ENCODE measurements at places on chromosomes 6 and 20.

- DNase-seq = no peak
Observed at GRCh38 chr6:21201187-21201586, 392.4 kb upstream of the SOX4 start.

- no peak for DNase-seq
Observed at GRCh38 chr6:4806337-4806725, 30.1 kb downstream of the CDYL start.

DNA sequence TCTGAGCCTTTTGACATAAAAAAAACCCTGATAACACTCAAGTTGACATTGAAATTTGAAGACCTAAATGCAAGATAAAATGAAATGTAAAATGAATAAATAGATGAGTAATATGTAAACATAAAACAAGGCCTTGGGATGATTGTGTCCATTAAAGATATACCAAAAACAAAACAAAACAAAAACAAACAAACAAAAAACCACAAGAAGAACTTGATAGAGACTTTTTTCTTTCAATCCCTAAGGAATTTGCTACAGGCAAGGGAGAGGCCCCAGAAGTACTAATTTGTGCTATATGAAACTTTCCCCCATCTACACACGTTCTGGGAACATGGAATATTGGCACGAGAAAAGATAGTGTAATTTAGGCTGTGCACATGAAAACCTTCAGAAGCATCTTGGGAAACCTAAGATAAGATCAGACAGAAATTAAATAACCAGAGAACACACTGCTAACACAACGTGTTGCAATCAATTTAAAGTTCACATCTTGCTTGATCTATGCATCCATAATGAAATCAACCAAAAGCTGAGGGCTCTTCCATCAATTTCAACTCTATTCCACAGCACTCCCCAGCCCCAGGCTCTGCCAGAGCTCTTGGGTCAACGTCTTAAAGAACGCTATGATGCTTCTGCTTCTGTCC is 201.1 kb upstream of the RREB1 start:
- DNase-seq = no peak

DNA sequence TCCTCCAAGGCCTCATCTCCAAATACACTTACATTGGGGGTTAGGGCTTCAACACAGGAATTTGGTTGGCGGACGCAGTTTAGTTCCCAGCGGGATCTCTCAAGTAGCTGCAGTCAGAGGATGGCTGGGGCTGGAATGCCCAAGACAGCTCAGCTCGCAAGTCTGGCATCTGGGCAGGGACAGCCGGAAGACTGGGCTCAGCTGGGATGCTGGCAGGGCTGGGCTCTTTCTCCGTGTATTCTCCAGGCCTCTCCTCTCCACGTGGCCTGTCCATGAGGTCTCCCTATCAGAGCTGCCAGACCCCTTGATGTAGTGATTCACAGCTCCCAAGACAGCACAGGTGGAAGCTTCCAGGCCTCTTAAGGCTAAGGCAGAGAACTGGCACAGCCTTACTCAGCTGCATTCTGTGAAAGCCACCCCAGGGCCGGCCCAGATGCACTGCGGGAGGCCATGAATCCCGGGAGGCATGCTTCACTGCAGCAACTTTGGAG is 5.0 kb downstream of the FGD2 start:
- DNase-seq = no peak

DNA sequence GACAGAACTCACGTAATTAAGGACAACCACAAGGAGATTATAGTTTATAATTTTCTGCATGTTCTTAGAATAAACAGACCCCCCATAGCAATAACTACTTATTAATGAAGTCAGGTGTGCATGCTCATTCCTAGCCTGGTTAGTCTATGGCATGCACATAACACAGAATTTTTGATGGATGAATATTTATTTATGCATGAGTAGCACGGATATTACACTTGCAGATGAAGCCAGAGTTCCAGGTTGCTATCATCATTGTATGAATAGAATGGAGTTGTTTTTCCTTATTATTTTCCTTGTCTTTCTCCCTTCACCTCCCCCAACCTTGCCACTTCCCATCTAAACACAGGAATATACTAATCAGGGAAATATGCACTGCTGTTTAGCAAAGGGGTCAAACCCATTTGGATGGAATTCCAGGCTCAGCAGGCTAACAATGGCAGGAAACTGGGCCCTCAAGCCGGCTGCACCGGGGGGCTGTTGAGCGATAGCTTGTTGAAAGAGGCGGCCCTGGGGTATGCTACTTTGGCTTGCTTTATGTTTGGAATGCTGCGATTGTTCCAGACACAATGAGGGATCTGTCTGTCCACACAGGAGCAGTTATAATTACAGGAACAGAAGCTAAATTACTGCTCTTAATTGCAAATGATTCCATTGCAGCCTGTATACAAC is 112.6 kb downstream of the TMEM170B start:
- DNase-seq = no peak

GRCh38 chr20:58459058-58459750 is 56.0 kb downstream of the APCDD1L start:
- DNase-seq = no peak

DNA sequence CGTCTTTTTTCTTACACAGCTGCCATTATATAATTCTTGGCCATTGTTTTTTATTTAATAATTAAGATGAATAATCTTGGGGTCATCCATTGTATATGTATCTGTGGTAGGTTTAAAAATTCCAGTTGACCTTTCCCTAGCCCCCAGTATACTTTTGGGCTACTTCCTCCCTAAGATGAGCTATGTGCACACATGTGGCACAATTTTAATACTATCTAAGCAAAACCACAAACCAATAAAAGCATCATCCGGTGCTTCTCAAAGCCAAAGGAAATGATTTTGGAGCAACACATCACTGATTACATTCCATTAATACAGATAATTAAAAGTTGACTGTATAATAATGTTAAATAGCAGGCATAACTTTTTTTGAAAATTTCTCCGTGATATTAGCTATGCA is 161.2 kb downstream of the ATXN1 start:
- no peak for DNase-seq

DNA sequence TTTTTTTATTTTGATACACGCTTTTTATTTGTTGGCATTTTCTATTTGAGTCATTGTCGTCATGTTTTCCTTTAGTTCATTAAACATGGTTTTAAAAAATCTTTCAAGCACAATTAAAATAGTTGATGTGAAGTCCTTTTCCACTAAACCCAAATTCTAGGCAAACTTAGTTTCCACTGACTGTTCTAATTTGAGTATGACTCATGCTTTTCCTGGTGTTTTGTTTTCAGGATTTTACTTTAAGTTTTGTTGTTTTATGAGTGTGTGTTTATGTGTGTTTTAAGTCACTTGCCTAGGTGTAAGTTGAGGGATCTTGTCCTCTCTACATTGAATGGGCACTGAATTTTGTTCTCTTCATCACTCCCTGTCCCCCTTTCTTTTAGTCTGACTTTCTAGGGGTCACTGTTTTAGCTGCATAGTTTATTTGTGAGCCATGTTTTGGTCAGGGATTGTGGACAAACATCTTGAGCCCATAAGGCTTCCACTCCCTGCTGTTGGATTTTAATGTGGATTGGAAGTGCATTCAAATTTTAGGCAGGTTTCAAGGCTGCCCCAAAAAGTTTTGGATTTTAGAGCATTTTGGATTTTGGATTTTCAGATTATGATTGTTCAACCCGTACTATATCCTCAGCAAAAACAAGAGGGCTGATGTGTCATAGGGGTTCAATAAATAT is 94.8 kb downstream of the CDYL start:
- DNase-seq = no peak

DNA sequence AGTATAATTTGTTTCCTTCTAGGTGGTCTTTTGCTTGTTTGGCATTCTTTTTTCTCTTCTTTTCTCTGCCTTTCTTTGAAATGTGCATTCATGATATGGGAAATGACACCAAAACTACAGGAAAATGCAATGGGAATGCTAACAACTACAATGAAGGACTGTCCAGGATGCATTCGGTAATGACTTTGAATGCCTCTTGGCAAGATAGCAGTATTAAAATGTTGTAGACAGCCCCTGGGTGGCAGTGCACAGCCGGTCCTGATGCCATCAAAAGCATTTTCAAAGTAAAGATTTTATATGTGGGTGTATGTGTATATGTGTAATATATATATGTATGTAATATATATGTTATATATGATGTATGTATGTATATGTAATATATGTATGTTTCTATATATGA is 218.8 kb upstream of the MMS22L start:
- no peak for DNase-seq
